Activated CD4-positive, alpha-beta T cell treated with anti-CD3 and anti-CD28 coated beads, Interleukin-2, amount 50 U/mL, for 48 hours (primary cell): ENCODE measurements at places on chromosomes 3 and 15.

- no peak for DNase-seq
Observed at GRCh38 chr3:25289663-25290062, 138.4 kb upstream of the RARB start.

- no peak for DNase-seq
Observed at GRCh38 chr15:36335659-36336058, 243.8 kb upstream of the CDIN1 start.

DNA sequence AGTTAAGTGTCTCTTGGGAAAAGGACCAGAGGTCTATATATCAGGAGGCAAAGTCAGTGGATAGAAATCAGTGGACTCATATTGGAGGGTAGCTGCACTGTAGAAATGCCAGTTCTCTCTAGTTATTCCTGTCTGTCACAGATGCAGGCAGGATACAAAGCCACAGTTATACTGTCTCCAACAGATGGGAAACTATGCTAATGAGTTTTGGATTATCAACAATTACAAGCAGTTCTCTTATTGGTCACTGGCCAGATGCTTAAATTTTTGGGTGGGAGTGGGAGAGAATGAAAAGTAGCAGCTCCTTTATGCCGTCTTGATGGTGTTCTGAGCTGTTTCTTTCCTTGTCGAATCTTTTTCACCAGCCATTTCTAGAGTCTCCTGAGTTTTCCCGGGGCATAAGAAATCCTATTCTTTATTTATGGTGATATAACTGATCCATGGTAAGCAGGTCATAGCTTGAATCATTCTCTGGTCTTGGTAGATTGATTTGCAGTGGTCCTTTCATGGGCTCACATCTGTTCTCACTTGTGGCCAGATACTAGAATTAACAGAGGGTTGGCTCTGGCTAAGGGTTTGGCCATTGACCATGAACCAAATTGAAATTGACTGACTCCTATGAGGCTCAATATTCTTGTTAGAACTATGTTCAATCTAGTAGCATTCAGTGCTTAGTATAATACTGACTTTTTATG lies 44.6 kb upstream of the RBMS3 start:
- DNase-seq = no peak

- DNase-seq = no peak
Observed at GRCh38 chr3:124826703-124827102, 60.5 kb downstream of the ITGB5 start.

GRCh38 chr3:112321867-112322652 lies 10.9 kb upstream of the CD200 start:
- DNase-seq = no peak

DNA sequence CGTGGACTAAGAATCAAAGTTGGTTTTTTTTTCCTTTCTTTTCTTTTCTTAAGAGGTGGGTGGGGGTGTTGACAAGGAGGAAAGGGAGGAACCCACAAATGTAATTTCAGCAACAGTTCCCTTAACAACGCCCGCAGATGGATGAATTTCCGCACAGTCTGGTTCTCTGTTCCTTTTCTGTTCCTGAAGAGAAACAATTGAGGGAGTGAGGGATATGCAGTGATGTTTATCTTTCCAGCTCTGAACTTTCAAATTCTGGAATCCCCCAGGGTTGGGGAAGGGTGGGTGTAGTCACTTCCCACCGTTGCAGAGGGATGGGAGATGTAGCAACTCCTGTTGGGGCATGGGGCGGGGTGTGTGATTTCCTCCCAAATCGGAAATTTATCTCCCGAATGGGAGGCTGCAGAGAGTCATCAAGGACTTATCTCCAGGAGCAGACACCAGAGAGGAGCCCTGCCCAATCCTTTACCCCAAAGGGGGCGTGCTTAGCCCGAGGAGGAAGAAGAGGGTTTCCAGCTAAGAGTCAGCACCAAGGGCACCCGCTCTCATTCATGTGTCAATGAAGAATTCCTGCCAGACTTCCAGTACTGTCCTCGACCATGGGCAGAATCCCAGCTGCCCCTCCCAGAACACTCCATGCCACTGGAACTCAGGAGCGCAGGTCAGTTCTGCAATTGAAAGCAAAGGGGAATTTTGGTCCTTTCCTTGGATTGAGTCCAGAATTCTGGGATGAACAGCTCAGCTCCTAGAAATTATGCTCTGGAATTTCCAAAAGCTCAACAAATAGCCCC lies 35.0 kb upstream of the CFAP161 start:
- no peak for DNase-seq

DNA sequence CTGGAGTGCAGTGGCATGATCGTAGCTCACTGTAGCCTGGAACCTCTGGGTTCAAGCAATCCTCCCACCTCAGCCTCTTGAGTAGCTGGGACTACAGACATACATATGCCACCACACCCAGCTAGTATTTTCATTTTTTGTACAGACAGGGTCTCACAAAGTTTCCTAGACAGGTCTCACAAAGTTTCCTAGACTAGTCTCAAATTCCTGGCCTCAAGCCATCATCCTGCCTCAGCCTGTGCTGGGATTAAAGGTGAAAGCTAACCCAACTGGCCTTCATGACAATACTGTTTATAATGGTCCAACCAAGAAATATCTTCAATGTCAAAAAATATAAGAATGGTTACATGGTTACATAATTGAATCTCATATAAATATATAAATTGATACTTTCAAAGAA lies 24.0 kb downstream of the GPR176 start:
- no peak for DNase-seq

DNA sequence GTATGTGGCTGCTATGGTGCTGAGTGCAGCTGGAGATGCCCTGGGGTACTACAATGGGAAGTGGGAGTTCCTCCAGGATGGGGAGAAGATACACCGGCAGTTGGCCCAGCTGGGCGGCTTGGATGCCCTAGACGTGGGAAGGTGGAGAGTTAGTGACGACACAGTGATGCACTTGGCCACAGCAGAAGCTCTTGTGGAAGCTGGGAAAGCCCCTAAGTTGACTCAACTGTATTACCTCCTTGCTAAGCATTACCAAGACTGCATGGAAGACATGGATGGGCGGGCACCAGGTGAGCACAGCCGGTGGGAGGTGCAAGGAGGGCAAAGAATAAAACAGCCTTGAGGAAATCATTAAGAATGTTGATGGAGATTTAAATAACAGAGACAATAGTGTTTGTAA lies 2.9 kb downstream of the ADPRH start:
- peak; percentile 58 for DNase-seq

- no peak for DNase-seq
Observed at GRCh38 chr3:33211444-33211843, 7.2 kb downstream of the SUSD5 start.

DNA sequence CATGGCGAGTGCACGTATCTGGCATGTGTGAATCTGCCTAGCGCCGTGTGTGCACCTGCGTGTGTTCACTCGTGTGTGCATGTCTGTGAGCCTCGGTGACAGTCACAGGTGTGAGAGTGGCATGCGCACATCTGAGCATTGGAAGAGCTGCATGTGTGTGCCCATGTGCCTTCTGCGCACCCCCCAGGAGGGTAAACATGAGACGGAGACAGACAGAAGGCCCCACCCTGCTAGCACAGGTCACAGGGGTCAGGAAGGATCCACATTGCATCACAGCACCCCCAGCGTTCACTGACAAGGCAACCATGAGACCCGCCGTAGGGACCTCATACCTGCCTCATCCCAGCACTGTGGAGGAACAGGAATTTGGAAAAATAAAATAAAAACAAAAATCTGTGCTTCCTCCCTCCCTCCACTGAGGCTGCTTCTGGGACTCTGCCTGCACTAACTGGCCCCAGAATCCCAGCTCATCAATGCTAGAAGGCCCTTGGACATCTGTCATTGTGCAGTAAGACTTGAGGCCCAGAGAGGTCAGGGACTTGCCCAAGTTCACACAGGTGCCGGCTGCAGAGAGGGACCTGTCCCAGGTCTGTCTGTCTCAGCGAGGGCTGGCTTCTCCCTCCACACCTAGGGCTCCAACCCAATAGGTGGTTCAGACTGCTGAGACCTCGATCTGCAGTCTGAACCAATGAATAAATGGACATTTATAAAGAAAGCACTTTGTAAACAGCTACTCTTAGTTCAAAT lies 37.4 kb downstream of the RPN1 start:
- DNase-seq = no peak

DNA sequence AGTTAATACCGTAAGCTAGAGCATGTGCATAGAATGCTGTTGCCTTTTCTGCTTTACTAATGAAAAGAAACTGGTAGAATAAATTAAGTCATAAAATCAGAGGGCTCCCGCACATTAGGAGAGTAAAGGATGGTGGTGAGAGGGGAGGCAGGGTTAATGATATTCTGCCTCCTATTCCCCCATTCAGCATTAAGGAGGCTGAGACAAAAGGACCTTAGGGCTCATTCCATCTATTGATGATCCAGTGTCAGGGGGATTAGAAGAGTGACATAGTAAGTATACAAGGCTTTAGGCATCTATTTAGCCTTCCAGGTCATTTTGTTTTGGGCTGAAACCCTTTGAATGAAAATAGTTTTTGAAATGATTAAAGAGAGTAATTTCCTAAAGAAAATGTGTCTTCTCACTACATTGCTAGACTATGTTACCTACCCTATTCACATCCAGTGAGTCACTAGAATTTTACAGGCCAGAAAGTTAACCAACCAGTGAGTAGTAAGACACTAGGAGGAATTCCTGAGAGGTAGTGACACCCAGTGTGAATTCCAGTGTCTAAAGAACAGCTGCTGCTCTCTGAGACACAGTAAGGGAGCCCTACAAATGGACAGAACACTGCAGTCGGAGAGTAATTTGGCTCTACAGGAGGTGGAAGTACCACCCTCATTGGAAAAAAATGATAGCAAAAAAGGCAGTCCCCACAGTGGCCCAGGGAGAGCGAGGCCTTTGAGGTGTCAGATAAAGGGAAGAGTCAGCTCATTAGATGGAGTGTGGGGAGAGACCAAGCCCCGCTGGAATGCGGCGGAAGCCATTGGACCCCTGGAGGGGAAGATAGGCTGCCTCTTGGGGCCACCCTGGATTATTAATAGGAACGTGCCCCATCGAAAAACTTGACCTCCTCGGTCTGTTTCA lies 67.6 kb downstream of the TUSC7 start:
- no peak for DNase-seq

GRCh38 chr3:50251220-50251619 lies 15.2 kb downstream of the GNAI2 start:
- DNase-seq = peak; percentile 73

DNA sequence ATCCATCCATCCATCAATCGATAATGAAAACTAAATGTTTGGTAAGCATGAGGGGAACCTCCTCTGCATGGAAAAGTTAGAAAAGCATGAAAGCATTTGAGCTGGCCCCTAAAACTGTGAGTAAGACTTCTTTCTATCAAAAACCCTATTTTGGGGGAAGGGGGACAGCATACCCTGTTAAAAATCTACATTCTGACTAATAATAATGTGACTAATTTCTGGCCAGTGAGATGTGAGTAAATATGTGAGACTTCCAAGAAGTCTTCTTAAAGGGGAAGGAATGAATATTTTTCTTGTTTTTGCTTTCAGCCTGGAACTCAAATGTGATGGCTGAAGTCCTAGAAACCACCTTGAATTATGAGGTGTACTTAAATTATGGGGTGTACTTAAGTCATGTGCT lies 54.9 kb downstream of the C3orf85 start:
- no peak for DNase-seq
